ENCODE measurements at places on chromosomes 4 and X.

GRCh38 chrX:93259029-93259428, 414.3 kb downstream of the NAP1L3 start:
- no peak for DNase-seq

- DNase-seq = no peak
These were observed 136.8 kb upstream of the PDLIM3 start for GRCh38 chr4:185672151-185672550.

- no peak for DNase-seq
These were observed 124.1 kb upstream of the SLIT2 start for GRCh38 chr4:20127626-20128025.

GRCh38 chrX:30340753-30341152, 31.6 kb upstream of the NR0B1 start:
- no peak for DNase-seq

DNA sequence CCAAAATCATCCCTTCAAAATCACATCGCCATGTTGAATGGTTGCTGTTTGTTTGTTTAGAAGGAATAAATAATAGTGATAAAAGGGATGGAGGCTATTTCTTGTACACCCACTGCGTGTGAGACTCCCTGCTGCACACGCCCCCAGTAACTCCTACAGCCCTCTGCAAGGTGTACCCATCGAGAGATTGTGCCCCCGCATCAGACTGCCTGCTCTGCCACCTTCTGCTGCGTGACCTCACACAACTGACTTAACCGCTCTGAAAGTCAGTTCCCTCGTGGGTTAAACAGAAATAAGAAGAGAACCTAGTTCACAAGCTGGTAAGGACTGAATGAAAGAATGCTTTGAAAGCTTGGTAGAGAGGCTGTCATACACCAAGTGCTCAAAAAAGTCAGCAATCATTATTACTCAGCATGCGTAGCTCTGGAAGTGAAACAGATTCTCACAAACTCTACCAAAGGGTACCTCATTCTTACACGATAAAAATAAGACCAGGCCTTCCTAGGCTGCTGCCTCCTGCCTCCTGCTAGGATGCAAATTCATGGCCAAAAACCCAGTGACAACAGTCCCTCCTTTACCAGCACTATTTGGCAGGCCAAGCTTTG, 147.1 kb downstream of the CPEB2 start:
- no peak for DNase-seq

DNA sequence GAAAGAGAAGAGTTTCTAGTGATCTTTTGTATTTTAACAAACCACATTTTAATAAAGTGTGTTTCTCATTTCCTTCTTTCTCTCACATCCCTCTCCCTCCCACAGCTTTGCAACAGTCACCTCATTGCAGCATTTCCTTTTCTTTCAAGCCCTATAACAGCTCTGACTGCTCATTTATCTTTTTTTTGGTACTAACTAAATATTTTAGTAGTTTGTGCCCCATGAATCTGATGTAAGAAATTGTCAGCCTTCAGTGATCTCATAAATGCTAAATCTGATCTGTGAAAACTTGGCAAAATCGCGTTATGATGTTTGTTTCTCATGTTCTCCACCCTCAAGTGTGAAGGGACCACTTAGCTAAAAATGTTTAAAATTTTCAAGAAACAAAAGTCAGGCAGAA, 258.5 kb upstream of the SLIT2 start:
- DNase-seq = no peak

GRCh38 chrX:106919932-106920452, at the start of gene CLDN2:
Gene CLDN2, plus strand, starts transcription at chrX:106920402. Its CDS starts 7,827 bp downstream, at chrX:106928229.
- no peak for DNase-seq

- DNase-seq = peak; percentile 20
These were observed 184.1 kb upstream of the LEF1 start for GRCh38 chr4:108352664-108353308.

DNA sequence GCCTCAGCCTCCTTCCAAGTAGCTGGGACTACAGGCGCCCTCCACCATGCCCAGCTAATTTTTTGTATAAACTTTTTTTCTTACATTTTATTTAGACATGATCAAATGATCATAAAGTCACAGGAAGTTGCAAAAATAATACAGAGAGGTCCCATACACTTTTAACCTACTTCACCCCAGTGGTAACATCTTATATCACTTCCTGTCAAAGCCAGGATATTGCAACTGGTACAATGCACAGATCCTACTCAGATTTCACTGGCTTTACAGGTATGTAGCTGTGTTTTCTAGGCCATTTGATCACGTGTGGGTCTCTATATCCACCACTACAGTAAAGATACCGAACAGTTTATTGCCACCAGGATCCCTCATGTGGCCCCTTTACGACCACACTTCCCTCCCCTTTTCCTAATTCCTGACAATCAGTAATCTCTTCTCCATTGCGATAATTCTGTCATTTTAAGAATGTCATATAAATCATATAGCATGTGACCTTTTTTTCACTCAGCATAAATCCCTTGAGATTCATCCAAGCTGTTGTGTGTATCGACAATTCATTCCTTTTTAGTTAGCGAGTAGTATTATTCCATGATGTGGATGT, 18.0 kb downstream of the RPS6KA3 start:
- no peak for DNase-seq

DNA sequence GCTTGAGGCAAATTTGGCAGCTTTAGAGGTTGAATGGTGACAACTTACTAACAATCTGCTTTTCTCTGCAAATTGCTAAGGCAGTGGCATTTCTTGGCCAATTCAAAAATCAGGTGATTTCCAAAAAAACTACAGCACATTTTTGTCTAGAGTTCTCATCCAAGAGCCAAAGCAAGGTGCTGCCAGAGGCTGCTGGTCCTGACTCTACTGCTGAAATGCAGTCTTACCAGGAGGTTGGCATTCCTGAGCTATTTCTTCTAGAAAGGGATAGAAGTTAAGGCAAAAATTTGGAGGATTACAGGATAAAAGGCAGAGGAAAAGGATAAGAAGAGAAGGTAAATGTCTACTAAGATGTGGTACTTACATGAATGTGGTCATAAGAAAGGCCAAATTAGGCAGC, 75.6 kb downstream of the COX18 start:
- no peak for DNase-seq

- DNase-seq = no peak
These were observed 373 bp upstream of the SMIM43 start for GRCh38 chr4:121765368-121765705.

DNA sequence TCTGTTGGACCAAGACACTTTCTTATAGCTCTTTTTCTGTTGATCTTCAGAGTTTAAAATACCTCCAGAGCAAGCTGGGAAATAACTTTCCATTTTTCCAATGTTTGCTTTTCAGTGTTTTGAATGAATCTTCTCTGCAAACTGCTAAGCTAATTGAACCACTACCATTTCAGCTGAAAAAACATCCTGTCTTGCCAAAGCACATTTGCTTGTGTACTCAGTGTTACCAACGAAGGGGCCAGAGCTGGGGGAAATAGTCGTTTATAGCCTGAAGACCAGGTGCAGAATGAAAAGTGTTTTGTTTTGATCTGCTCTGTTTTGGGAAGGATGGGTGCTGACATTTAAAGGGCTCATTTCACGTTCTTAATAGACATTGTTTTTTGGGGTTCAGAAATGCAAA, 88.4 kb upstream of the CLNK start:
- no peak for DNase-seq

GRCh38 chr4:27442146-27442545, 581.5 kb downstream of the STIM2 start:
- no peak for DNase-seq

DNA sequence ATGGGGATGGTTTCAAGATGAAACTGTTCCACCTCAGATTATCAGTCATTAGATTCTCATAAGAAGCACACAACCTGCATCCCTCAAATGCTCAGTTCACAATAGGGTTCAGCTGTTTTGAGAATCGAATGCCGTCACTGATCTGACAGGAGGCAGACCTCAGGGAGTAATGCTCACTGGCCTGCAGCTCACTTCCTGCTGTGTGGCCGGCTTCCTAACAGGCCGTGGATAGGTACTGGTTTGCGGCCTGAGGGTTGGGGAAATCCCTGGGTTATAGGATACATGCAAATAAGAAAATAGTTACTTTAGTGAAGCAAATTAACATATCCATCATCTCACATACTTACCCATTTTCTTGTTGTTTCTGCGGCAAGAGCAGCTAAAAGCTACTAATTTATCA, 160.4 kb downstream of the MAD2L1 start:
- DNase-seq = no peak

GRCh38 chr4:134260126-134260525, 58.5 kb upstream of the PABPC4L start:
- DNase-seq = no peak

DNA sequence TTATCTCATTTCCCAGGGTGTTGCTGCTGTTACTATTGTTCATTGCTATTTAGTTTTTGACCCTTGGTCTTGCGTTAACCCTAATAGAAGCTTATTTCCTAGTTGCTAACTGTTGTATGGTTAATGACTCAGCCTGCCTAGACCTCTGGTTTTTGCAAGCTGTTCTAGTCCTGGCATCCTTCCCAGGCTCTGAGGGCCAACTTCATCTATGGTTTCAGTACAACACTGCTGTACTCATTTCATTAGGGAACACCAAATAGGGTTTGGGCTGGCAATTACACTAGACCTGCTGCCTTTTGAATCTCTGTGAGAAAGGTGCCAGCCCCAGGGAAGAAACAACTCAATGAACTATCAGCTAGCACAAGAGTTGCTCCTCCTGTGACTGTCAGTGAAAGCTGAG, 59.6 kb downstream of the DCX start:
- DNase-seq = no peak

DNA sequence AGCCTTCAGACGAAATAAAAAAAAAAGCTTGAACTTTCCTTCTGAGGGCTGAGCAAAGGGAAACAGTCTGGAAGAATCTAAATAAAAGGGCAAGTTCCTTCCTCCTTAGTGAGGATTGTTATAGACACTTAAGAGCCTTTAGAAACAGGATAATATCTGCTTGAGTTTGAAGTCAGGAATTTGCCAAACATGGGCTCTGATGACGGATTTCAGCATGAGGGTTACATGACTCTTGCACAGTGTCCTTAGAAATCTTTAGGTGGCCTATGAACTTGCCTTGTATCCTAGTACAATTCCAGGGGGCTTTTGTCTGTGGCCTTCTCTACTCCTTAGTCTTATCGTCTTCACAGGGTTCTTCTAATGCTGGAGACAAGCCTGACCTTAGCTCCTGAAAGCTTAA, 94.1 kb downstream of the RLIM start:
- DNase-seq = no peak

DNA sequence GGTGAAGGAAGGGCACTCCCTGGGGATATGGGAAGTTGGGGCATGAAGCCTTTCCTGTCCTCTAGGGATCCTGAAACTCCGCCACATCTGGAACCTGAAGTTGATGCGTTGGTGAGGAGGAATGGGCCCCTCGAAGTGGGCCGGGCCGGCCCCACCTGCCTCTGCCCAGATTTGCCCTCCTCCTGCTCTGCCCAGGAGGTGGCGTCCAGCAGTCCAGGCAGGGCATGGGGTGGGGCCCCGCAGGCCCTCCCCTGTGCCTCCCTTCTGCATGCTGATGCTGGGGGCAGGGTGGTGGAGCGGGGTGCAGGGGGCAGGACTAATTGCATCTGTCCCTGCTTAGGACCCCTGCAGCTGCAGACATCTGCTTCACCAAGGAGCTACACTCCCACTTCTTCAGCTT, 1.8 kb downstream of the TAFAZZIN start:
- DNase-seq = no peak

- no peak for DNase-seq
These were observed 173.0 kb upstream of the TET2 start for GRCh38 chr4:104973708-104974107.

DNA sequence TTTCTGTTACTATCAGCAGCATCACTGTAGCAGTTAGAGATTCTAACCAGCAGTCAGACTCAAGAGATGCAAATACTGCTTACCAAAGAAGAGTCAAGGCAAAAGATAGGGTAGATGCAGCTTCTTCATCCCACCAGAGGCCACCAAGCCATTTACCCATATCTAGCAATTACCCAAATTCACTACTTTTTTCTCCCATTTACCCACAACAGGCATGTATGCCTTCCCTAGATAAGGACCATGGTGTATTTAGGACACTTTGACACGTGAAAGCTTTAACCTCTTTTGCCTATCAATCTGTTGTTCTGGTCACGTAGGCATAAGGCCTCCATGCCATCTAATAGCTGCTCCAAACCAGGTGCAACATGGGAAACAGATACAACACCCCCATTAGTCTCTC, 5.6 kb downstream of the LARP7 start:
- no peak for DNase-seq

- DNase-seq = peak; percentile 12
These were observed 101.4 kb upstream of the PDE5A start for GRCh38 chr4:119729835-119730670.

DNA sequence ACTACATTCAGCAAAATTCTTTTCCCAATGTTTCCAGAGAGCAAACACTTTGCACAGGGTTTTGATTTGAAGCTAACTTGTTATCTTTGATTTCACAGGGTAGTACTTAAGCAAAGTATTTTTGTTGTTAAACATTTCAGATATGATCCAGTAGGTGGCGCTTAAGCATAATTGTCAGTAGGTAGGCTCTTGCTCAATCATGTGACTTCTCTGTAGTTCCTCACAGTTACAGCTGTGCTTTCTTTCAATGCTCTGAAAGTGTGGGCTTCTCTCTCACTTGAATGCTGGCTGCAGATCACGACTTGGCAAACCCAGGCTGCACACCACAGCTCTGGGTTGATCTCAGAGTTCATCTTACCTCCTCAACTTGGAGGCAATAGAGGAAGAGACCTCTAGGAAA, 1016.5 kb downstream of the SH3BGRL start:
- no peak for DNase-seq

DNA sequence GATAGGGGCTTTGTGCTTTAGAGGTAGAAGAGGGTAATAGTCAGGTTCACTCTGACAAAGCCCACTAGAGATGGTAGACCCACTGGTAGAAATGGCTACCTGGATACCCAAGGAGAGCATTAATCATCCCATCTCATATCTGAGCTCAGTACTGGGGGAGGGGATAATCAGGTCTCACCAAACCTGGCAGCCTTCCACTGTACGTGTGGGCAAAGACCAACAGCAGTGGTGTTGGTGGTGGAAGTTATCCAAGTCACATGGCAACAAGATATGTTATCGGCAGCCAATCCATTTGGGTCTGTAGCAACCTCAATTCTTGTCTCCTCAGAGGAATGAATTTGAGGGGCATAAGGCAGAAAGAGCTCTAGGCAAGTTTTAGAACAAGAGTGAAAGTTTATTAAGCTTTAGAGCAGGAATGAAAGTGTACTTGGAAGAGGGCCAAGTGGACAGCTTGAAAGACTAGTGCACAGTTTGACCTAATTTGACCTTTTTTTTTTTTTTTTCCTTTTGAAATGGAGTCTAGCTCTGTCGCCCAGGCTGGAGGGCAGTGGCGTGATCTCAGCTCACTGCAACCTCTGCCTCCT, 67.0 kb upstream of the CXCL13 start:
- DNase-seq = no peak

- DNase-seq = no peak
These were observed 153.8 kb upstream of the AGA start for GRCh38 chr4:177596035-177596434.
